ENCODE measurements at places on chromosomes 11 and 22. TPM values are rescaled to one million over a fixed set of nuclear protein-coding genes. Genes with fewer than 3 reads are reported as not detected.

The KRTAP5-9 gene
- not detected for total RNA-seq

The ST14 gene
- total RNA-seq = 1.8 TPM

The TMEM191C gene
- 0.65 TPM for total RNA-seq

The PYGM gene
- 183 TPM for total RNA-seq

The TYR gene
- not detected for total RNA-seq

All from Right ventricle myocardium superior (tissue), 1 donor.